Activated CD4-positive, alpha-beta T cell treated with anti-CD3 and anti-CD28 coated beads, Interleukin-2, amount 50 U/mL, for 1 hour (primary cell): ENCODE measurements at places on chromosomes 13 and 19.

- no peak for DNase-seq
These were observed 59.4 kb downstream of the ZNF708 start for GRCh38 chr19:21269813-21270212.

DNA sequence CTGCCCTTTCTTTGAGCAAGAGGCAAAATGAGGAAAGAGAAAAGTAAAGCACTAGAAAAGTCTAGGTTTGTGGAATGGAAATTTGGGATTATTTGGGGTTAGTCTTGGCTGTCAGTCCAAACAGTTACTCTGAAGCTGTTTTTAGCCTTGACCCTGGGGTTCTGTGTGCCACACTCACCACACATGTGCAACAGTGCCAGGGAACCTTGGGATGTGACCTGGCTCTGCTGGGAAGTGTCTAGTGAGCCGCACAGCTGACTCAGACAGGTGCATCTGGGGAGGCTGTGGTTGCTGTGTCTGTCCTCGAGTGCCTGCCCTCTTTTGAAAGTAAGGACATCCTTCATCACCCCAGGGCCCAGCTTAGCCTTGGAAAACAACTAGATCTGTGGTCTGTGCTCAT is 15.8 kb downstream of the MICOS13 start:
- DNase-seq = no peak

- DNase-seq = no peak
These were observed 185.8 kb downstream of the MZT1 start for GRCh38 chr13:72541674-72542073.

GRCh38 chr13:110073982-110074381 is 233.0 kb downstream of the COL4A1 start:
- no peak for DNase-seq

- DNase-seq = no peak
These were observed 94.7 kb upstream of the RAP2A start for GRCh38 chr13:97339019-97339987.

DNA sequence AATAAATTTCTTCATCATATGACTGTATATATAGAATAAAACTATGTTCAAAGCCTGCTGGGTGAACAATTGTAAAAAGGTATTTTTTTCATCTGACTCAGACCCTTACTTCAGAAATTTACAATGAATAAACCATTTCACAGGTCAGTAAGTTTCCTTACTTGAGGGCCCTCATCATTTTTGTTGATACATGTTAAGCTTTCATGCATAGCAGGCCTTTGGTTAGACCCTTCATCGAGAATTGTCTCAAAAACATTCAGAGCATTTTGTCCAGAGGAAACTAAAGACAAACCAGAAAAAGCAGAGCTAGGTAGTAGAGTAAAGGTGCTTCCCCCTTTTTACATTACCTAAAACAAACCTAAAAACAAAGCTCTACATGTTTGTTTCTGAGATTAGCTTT is 46.2 kb downstream of the FNDC3A start:
- no peak for DNase-seq

DNA sequence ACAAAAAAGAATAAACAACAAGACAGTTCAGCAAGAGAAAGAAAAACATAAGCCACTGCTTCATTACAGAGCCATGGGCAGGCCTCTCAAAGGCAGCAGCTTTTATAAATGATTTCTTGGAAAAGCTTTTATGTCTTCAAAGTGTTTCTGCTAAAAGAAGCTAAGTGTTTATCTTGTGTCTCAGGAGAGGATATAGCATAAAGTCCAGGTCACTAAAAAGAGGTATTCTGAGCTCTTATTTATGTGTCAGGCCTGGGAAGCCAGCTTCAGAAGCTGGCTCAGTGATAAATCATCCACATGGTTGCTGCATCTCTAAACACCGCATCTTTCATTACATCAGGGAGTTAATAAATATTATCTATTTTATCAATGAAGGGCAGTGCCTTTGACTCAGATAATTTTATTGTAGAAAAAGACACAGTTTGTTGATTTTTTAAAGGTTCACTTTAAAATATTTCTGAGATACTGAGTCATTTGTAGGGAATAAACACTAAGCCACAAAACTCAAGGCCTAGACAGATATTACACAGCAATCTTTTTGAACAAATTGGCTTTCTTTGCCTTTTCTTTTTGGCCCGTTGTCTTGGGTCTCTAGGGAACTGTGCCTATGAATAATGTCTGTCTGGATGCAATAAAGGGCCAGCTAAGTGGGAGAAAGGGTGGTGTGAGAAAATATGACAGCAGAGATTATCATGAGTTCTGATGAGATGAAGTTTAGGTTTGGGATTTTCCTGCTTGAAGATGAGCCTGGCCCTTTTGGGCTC is 1086.6 kb downstream of the UQCRFS1 start:
- DNase-seq = no peak

DNA sequence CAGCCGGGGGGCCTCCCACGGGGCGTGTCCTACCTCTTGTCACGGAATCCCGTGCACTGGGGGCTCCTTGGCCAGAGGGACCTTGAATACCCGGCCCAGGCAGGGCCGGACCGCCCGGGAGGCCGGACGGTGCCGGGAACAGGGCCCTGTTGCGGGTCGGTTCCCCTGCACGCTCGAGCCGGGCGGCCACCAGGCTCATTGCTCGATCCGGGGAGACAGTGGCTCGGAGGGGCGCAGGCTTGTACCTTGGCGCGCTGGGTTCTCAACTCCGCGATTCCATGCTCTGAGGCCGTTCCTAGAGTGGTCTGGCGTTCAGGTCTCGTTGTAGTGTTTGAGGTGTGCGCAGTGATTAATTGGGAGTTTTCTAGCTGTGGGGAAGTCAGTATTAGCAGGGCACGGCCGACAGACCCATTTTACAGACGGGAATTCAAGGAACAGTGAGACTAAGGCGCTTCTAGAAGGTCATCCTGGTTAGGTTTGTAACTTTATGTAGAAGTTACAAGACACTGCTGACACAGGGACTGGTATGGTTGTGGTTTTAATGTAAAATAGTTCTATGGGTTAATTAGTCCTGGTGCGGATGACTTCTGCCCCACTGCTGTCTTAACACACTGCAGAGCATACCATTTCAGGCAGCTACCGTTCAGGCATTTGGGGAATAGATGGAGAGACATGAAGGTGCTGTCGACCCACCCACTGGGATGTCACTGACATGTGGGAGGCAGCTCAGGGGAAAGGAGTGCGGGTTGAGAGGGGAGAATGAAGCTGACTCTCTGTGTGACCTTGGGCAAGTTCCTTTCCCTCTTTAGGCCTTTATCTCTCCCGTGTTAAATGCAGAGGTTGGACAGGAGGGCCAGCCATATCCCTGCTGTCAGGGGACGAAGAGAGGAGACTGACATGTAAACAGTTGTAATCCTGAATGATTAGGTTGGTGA is 592 bp downstream of the CLPTM1 start:
- no peak for DNase-seq

- no peak for DNase-seq
These were observed 43.1 kb downstream of the PDS5B start for GRCh38 chr13:32629313-32629712.
